ENCODE measurements at places on chromosomes 11 and 22.

GRCh38 chr11:911031-911889, 650 bp upstream of the CHID1 start:
- DNase-seq = no peak

DNA sequence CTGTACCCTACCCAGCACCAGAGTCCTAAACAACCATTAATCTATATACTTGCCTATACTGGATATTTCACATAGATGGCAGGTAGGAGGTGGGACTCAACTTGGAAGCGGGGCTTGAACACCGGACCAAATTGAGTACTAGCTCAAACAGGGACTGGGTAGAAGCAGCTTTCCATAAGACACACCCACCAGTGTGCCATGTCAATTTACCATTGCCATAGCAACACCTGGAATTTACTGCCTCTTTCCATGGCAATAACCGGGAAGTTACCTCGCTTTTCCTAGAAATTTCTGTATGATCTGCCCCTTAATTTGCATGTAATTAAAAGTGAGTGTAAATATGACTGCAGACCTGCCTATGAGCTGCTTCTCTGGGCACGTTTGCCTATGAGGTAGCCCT, 38.6 kb upstream of the CUL5 start:
- DNase-seq = no peak

DNA sequence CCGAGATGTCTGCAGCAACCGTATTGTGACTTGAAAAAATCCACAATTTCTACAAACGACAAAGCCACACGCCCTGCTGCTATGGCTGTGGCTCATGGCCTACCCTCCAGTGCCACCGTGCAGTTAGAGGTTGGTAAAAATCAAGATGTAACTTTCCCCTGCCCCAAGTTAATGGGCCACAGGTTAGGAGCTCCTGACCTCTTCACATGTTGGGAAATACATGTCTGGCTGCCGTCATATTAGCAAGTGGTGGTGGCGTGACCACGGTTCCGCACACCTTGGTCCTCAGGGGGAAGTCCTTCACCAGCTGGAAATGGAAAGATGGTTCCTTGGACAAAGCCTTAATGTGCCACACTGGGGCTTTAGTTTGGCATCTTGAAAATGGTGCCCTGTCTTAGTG, 27.4 kb upstream of the CCND1 start:
- no peak for DNase-seq

DNA sequence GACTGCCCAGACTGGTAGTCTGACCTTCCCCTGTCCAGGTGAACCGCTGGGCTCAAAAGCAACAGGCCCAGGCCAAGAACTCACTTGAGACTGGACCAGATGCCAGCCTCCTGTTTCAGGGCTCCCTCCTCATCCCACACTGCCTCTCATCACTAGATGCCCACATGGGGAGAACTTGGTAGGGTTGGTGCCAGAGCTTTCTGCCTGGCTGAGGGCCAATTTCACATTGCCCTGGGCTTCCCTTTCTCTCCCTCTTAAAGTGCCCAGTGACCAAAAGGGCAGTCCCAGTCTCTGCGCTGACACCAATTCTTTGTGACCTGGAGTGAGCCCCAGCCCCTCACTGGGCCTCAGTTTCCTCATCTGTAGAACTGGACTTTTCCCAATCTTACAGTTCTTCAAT, 41.7 kb downstream of the C11orf58 start:
- DNase-seq = no peak

DNA sequence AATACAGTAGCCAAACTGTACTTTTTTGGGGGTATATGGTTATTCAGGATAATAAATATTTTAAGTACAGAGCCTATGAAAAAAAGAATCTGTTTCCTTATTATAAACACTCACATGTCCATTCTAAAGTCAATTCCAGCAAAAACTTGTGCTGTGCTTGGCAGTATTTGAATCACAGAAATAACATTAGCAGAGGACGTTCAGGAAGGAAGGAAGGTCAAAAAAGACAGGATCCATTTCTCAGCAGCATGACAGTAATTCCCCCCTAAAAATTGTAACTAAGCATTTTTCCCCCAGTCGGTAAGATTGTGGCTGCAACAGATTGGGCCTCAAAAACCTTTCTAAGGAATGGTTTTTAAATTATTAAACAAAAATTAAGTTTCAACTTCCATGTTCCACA, 124.8 kb downstream of the ATG16L2 start:
- DNase-seq = no peak

DNA sequence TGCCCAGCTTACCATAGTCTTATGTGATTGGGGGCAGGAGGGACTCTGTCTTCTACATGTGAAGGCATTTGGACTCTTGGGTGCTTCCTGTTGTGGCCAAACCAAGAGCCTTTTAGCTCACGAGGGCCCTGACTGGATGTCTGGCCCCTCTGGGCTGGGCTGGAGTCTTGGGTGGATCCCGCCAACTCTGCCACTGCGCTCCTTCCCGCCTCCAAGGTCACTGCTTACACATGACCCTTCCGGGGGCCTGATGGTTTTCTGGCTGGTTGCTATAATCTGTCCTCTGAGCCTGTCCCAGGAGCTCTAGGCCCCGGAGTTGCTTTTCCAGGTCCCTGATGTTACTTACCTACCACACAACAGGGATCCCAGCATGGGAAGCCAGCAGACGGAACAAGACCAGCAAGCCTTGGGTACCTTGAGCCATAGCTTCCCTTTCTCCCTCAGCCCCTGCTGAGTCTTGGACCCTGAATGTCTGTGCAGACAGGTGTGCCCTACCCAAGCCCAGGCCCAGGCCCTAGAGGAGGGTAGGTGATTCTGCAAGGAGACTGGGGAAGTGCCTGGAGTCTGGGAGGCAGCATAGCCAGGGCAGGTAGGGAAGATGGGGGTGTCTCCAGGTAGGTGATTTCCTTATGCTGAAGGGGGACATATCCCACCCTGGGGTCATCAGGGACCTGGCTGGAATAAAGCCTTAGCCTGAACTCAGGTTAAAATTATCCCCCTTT, 100.3 kb downstream of the TSPAN18 start:
- DNase-seq = no peak

GRCh38 chr11:1202776-1203504, 19.9 kb upstream of the MUC5B start:
- DNase-seq = no peak

GRCh38 chr11:64765851-64766665, 6.3 kb upstream of the PYGM start:
- DNase-seq = no peak

DNA sequence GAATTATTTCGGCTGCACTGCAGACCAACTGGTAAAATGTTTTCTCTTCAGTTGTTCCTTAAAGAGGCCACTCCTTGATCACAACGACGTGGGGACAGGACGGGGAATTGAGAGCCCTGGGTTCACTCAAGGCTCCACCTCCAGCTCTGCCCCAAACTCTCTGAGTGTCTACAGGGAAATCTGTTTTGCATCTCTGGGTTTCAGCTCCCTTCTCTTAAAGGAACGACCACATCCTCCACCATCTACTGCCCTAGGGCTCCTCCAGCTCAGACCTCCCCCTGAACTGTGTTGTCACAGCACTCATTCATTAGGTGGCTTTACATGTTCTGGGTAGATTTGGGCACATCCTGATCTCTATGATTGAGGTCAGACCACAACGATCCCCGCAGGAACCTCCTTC, 5.1 kb upstream of the PPFIA1 start:
- no peak for DNase-seq

DNA sequence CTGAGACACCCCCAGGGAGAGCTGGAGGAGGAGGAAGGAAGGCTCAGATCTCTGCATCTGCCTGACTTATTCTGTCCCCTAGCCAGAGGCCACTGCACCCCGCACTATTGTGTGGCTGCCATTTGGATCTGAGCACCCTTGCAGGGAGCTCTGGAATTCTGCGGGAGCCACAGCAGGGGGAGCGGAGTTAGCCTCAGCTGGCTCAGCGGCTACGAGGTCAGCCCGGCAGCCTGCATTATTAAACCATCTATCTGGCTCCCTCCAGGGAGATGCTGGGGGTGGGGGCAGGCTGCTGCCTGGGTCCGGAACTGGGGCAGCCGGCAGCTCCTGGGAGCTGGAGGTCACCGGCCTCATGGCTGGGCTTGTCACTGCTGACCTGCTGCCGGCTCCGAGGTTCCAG, 6.5 kb upstream of the ELFN2 start:
- no peak for DNase-seq

DNA sequence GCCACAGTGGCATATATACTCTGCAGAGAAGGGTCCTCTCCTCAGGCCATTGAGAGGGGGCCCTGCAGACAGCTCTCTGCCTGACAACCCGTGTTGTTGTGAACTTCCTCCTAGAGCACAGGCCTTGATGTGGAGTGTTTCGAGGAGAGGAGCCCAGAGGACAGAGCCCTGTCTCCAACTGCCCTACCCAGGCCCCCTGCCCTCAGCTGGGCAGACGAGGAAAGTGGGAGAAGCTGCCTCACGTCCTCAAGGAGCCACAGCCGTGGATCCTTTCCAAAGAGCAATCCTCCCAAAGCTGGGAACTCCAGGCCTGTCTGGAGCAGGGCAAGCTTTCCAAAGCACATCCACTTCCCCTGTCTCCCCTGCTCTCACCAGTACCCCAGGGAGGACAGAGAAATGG, 10.7 kb downstream of the LMO1 start:
- no peak for DNase-seq

GRCh38 chr11:66437979-66438503, 607 bp downstream of the MRPL11 start:
- no peak for DNase-seq
